ENCODE measurements at places on chromosomes 3 and 15. TPM values are rescaled to one million over a fixed set of nuclear protein-coding genes. Genes with fewer than 3 reads are reported as not detected.

- no peak for DNase-seq
These were observed 22.9 kb downstream of the H1-8 start for GRCh38 chr3:129565902-129566301.

The GYG1 gene
- total RNA-seq = 22.1 TPM

- no peak for DNase-seq
These were observed 97.8 kb downstream of the DNAH12 start for GRCh38 chr3:57446318-57446841.

DNA sequence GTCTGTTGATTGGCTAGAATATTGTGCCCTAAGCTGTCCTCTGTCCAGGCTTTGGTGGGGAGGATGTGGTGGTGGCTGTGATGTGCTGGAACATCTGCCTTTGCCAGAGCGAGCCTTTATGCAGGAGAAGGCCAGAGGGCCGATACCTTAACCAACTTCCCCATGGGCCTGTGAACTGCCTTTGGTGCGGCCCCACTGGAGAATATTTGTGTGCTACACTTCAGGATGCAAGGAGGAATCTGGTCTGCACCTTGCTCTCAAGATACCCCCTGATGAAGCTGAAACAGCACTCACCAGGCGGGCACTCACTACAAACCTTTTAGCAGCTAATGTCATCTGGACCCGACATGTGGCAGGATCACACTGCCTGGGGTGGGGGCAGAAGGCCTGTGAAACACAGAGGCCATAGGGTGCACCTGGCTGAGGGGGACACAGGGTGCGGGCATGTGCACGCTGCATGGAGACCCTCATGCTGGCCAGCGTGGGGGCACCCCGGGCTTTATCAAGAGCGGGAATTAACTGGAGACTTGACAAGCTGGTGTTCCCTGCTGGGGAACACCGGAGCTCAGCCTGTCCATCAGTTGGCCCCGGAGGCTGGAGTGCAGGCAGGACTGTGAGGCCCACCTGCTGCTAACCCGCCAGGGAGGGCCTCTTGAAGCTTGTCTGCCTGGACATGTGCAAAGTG is 16.4 kb downstream of the PRR23E start:
- DNase-seq = no peak

The NEK10 gene
- 0.48 TPM for total RNA-seq

The C3orf70 gene
- total RNA-seq = not detected

The IGSF11 gene
- 0.14 TPM for total RNA-seq

The C3orf85 gene
- total RNA-seq = not detected

- no peak for DNase-seq
These were observed 6.1 kb upstream of the DGKG start for GRCh38 chr3:186368176-186368575.
